Suppressor macrophage treated with lipopolysaccharide for 4 hours (primary cell): ENCODE measurements at places on chromosomes 5 and 9.

DNA sequence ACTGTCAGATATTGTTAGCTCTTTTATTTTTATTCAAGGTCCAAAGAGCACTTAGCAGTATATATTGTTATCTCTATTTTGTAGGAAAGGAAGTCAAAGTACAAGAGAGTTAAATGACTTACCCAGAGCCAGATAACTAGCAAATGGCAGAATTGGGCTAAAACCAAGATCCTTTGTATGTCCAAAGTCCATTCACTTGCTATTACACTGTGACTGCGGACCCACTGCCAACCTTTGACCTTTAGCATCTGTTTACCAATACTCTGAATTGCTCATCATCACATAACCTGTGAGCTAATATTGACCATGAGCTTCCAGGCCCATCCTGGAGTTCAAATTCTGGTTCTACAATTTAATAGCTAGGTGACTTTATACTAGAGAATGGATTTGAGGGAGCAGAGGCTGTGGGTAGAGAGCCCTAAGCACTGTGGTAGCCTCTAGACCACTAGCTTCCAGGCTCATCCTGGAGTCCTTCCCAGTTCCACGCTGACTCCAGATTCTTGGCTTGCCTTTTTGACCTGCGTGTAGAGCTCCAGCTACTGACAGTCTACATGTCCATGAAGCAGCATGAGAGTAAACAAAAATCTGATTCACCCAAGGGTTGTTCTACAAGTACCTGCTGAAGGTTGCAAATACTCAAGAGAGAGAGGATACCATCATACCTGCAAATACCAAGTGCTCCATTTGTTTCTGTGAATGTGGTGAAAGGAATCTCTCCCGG lies 424.0 kb downstream of the SH3GL2 start:
- DNase-seq, result no peak

- no peak for DNase-seq
Observed at GRCh38 chr5:4191703-4192102, 596.1 kb downstream of the IRX1 start.

DNA sequence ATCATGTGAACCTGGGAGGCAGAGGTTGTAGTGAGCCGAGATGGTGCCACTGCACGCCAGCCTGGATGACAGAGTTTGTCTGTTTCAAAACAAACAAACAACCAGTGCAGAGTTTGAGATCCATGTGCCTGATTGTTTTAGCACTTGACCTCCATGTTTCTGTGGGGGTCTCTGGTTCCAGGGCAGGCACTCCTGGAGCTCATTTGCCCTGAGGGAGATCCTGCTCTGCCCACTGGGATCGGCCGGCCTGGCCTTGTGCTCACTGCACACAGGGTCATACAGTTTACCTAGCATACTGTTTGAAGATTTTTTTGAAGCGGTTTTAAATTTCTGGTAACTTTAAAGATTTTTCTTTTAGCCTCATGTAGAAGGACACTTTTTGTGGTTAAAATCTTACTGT lies 78.4 kb downstream of the EHMT1 start:
- DNase-seq, result no peak

DNA sequence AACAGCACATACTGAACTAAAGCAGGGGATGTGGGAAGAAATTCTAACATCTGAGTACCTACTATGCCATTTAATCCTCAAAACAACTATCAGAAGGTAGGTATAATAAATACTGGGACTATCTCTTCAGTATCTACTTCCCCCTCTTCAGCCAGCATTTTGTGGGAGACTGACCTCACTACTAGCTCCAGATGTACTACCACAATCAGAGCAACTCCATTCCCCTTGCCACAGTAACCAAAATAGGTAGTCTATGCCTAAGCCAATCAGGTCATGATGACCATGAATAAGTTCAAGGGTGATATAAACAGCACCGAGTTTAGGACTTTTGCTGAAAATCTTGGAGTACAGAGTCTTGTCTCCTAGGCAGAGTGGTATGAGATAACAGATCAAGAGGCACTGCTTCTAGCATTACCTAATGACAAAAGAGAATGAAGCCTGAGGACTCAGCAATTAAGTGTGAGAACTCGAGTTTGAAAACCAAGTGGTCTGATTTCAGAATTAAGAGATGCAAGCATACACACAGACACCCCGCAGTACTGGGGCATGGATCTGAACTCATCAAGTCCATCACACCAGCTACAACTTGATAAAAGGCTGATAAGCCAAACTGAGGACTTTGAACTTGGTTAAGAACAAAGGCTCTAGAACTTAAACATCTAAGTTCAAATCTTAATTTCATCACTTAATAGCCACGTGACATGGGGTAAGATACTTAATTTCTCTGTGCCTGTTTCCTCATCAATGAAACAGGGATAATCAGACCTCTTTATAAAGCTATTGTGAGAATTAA lies 9.7 kb downstream of the FNIP1 start:
- DNase-seq, result no peak

DNA sequence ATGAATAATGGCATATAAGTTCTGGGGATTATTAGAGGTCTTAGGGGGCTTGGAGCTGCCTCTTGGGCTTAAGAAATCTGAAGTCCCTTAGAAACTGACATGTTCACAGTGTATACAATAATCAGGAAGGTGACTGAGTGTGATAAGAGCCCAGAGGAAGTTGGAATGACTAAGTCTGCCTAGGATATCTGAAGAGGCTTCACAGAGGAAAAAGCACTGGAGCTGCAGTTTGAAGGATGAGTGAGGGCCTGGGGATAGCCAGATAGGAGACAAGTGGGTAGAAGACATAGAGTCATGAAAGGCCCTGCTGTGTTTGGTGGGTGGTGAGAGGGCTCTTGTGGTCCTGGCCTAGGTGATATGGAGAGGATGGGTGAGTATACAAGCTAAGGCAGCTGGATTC lies 8.8 kb downstream of the NEUROG1 start:
- DNase-seq, result no peak

GRCh38 chr5:131262953-131263541 lies 806 bp upstream of the CDC42SE2 start:
- peak; percentile 58 for DNase-seq

DNA sequence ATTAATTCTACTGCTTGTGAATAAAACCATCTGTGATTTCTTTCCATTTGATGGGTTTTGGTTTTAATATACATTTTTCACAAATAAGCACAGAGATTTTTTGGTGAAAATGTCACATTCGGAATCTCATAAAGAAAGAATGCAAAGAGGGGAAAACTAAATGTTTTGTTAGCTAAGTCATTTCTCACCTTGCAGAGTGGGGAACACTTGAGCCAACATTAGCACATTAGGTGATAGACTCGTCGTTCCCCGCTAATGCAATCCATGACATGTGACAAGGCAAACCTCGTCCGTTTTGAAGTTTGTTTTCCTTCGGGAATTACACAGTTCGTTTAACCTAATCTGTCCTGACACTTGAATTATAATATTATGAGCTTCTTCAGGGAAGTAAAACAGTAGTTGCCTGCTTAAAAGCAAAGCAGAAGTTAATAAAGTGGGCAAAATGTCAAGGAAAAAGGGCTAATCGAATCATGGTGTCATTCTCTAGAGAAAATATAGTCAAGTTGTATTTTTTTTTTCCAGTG lies 95.8 kb upstream of the LMX1B start:
- peak; percentile 31 for DNase-seq

GRCh38 chr9:17807613-17808282 lies 228.9 kb downstream of the SH3GL2 start:
- no peak for DNase-seq

DNA sequence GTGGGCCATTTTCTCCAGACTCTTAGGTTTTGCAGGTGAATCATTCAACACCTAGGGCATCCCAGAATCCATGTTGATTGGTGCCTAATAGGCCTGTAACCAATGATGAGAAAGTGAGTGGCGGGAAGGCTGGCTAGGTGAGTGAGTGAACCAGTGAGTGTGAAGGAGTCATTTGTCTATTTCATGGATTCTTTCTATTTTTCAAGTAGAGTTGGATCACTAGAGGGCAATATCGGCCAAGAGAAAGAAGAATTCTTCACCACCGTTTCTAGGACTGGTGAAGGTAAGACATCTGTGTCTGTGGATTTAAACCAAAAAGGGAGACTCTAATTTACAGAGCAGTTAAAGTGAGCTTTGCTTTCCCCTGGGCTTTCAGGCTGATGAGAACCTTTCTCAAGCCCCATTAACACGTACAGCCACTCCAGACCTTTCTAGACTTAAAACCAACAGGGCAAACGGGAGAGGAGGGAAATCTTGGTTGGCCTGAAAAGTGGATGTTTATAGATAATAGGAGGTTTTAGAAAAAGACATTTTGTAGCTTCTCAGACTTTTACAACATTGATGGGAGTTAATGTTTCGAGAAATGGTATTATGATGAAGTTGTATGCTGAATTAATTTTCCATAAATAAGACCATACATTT lies 114.3 kb upstream of the IL12B start:
- DNase-seq, result peak; percentile 42

- DNase-seq, result no peak
Observed at GRCh38 chr5:59937633-59938032, 44.1 kb upstream of the PDE4D start.

DNA sequence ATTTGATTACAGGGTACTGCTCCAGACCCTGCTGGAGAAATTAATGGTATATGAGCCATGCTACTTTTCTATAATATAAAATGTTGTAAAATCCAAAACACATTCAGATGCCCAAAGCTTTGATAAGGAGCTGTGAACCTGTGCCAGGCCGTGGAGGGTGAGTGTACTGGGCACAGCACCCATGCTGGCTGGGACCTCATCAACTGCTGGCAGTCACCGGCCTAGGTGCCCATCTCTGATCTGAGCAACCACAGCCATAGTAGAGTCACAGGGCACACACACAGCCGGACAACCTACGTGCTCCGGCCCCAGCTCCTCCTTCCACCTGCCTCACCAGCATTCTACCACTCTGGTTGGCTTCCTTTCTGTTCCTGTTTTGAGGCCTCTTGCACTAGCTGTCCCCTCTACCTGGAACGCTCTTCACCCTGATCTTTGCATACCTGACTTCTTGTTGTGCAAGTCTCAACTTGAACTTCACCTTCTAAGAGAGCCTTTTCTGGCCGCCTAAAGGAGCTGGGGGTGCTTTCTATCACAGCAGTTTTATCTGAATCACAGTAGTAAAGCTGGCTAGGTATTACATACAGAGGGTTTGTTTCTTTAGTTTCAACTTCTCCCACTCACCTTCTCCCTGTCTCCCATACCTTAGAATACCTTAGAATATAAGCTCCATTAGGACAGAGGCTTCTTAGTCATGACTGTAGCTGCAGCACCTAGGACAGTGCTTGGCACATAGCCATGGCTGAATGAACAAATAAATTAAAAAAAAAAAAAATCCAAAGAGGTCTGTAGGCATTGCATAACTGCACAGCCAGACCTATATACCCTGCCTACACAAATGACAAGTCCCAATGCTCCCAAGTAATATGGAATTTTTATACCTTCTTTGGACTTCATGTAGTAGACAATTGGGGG lies 51.7 kb downstream of the MED27 start:
- no peak for DNase-seq

- DNase-seq, result peak; percentile 78
Observed at GRCh38 chr5:111116550-111116949, 24.4 kb downstream of the WDR36 start.

- no peak for DNase-seq
Observed at GRCh38 chr5:133723651-133724366, 111.5 kb upstream of the FSTL4 start.

GRCh38 chr5:164002628-164003027 lies 497.2 kb downstream of the MAT2B start:
- peak; percentile 21 for DNase-seq

- DNase-seq, result peak; percentile 2
Observed at GRCh38 chr5:98839469-98840383, 66.3 kb downstream of the RGMB start.

GRCh38 chr9:95816716-95817115 lies 58.8 kb upstream of the ERCC6L2 start:
- no peak for DNase-seq

DNA sequence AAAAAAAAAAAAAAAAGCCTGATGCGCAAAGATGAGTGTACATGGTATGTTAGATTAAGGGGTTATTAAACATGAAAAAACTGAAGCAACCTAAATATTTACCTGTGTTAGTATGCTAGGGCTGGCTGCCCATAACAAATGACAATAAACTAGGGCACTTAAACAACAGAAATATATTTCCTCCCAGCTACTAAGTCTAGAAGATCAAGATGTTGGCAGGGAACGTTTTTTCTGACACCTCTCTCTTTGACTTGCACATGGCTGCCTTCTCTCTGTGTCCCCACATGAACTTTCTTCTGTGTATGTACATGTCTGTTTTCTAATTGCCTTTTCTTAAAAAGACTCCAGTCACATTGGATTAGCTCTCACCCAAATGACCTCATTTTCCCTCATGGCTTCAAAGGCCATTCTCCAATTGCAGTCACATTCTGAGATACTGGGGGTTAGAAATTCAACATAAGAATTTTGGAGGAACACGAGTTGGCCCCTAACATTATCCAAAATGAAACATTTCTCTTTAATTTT lies 694.5 kb downstream of the CDH9 start:
- no peak for DNase-seq

DNA sequence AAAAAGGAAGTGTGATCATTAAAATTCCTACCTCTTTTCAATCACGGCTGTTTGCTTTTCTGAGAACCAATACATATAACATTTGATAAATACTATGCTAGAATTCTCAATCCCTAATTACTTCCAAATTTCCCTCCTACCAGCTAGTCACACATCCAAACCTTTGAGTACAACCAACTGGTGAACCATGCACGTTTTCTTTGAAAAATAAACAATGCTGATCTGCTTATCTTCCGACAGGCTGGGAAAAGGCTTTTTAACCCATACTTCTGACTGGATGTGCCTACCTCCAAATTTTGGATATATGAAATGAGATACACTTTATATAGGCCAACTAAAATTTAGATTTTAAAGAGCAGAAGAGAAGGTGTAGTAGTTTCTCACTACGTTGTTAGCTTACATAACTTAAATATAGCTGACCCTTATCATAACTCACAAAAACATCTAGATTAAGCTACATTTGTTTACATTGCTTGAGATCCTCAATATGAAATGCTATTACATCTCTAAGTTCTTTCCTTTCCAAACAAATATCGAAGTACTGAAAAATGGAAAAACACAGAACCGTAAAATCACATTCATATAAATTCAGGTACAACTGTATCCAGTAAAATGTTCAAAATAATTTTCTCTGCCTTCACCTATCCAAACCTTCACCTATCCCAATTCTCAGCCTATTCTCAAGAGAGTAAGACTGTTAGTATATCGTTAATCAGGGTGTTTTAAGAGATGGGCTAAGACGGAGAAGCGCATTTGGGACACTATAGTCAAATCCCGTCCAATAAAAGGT lies 2.1 kb downstream of the NR3C1 start:
- DNase-seq, result no peak

DNA sequence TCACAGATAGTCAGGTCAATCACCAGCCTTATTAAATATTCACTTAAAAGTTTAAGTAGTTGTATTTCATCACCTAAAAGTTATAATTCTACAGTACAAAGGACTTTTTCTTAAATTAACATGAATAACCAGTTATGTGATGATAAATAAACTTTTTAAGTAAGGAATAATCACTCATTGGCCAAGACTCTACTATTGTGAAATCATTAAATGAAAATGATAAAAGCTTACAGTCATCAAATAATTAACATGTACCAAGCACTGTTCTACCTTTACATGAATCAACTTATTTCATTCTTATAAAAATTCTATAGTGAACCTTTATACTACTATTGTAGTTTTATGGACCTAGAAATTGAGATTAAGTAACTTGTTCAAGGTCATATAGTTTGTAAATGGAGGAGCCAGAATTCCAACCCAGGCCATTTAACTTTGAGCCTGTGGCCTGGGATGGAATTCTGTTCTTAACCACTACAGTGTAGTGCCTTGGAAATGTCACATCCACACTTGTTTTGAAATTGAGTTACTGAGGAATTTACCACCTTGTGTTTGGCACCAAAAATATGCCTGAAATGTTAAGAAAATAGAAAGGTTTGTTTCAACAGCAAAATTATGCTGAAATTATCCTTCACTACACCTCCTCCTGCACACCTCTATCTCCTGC lies 32.8 kb upstream of the MSANTD3 start:
- no peak for DNase-seq
